ENCODE measurements at places on chromosomes 16 and 17.

- peak; percentile 80 for DNase-seq
These were observed 7.2 kb downstream of the SRCIN1 start for GRCh38 chr17:38598536-38598935.

GRCh38 chr17:77322514-77323412 lies 182.0 kb downstream of the SEC14L1 start:
- no peak for DNase-seq

GRCh38 chr16:24203675-24204074 lies 52.5 kb upstream of the CACNG3 start:
- no peak for DNase-seq

- no peak for DNase-seq
These were observed 51.0 kb upstream of the GAS7 start for GRCh38 chr17:10249271-10250010.

- no peak for DNase-seq
These were observed 169.8 kb downstream of the PITPNC1 start for GRCh38 chr17:67546578-67547527.

DNA sequence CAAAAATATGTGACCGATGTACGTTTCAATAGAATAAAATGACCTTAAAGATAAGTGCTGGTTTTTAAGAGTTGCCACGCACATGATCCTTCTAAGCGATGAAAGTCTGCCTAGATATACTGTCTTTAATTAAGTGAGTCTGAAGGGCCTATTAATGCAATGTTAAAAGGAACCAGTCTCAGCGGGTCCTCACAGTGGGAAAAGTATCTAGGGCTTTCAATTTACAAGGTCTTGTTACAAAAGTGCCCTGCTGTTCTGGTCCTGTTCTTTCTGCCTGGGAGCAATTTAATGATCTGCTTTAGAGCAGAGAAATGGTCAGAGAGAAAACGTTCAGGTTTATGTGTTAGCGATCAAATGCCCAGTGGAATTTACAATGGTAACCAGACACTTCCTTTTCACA lies 864.0 kb downstream of the KCNJ2 start:
- DNase-seq: no peak

DNA sequence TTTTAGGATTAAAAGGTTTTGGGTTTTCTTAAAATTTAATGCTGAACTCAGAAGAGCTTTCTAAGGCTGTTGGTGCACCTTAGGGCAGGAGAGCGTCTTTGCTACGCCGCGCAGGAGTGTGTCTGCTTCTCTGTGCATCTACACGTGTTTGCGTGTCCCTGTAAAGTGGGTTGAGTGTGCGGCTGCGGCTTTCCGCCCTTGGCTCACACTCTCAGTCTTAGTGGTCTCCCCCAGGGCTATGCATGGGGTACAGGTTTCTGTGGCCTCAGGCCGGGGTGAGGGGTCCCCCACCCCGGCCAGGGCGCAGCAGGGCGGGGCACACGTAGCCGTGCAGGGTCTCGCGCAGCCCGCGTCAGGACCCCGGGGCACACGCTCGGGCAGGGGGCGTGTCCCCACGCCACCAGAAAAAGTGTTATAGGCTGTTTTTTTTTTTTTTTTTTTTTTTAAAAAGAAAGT lies 727 bp upstream of the TENT4B start:
- no peak for DNase-seq

GRCh38 chr16:5709889-5710288 lies 612.3 kb upstream of the EEF2KMT start:
- no peak for DNase-seq

- no peak for DNase-seq
These were observed 53.2 kb downstream of the MYH11 start for GRCh38 chr16:15803618-15804017.

DNA sequence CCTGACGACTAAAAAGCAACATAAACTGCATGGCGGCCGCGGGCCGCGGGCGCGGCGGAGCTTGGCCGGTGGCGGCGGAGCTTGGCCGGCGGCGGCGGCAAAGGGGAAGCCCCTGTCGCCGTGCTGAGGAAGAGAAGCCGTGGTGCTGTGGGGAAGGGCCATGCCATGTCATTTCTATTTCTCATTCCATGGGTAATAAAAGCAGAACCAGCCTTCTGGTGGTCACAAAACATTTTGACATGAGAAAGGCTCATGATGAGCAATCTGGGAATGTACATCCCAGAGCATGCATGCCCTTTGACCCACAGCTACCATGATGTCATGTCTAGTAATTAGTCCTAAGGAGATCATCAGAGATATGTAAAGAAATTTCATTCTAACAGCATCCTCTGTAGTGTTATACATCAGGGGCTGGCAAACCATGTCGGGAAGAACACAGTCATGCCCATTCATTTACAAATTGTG lies 23.9 kb upstream of the HEATR6 start:
- DNase-seq: no peak

GRCh38 chr17:31054761-31055160 lies 40.0 kb upstream of the NF1 start:
- no peak for DNase-seq

- DNase-seq: no peak
These were observed 8.4 kb downstream of the RSPRY1 start for GRCh38 chr16:57194512-57194911.

GRCh38 chr17:7322520-7323194 lies 6.5 kb downstream of the NEURL4 start:
- DNase-seq: no peak

GRCh38 chr16:72066747-72067146 lies 3.7 kb downstream of the HPR start:
- DNase-seq: no peak

GRCh38 chr17:71975331-71975801 lies 145.5 kb upstream of the SOX9 start:
- DNase-seq: no peak

GRCh38 chr16:28607116-28607623 lies 2.7 kb downstream of the SULT1A1 start:
- no peak for DNase-seq

- no peak for DNase-seq
These were observed at the start of gene GPR179 for GRCh38 chr17:38343608-38344419. Gene GPR179 (minus strand): TSS chr17:38343956. CDS start chr17:38343789, 167 bp downstream.

DNA sequence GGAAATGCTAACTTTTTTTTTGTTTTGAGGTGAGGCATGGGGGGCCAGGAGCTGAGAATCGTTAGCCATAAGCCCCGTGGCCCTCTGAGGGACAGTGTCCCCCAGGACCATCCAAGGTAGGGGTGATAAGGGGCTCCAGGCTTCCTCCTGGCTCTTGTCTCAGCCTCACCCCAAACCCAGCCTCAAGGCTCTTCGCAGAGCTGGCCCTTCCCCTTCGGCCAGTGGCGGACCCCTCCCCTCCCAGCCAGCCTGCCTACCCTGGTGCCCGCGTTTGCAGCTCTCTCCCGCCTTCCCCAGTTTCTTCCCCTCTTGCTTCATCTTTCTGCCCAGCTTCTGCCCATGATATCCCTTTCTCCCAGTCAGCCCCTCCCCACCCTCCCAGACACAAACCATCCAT lies 22.7 kb upstream of the ATP2A3 start:
- DNase-seq: no peak

GRCh38 chr17:37483311-37484039 lies 6.2 kb upstream of the DUSP14 start:
- DNase-seq: no peak

DNA sequence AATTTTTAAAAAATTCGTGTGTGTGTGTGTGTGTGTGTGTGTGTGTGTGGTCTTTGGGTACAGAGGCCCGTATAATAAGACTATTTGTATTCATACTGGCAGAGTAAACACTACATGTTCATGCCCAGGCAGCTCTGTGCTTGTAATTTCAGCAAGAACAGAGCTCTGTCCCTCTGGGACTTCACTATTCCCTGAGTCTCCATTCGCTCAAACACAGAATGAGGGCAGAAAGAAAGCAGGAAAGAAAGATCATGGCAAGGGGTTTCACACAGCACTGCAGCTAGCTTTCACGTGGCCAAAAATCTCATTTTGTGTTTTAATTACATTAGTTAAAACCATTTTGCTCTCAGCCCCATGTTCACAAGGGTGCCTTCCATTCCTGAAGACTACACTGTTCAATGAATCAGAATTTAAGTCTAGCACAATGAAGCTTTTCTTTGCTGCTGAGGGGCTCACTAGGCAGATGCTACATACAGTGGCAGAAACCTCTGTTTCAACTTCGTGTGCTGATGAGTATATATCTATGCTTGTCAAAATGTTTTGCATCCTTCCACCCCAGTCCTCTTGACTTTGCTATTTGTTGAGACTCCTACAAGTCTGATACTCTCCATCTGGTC lies 198.4 kb upstream of the C17orf78 start:
- peak; percentile 84 for DNase-seq

DNA sequence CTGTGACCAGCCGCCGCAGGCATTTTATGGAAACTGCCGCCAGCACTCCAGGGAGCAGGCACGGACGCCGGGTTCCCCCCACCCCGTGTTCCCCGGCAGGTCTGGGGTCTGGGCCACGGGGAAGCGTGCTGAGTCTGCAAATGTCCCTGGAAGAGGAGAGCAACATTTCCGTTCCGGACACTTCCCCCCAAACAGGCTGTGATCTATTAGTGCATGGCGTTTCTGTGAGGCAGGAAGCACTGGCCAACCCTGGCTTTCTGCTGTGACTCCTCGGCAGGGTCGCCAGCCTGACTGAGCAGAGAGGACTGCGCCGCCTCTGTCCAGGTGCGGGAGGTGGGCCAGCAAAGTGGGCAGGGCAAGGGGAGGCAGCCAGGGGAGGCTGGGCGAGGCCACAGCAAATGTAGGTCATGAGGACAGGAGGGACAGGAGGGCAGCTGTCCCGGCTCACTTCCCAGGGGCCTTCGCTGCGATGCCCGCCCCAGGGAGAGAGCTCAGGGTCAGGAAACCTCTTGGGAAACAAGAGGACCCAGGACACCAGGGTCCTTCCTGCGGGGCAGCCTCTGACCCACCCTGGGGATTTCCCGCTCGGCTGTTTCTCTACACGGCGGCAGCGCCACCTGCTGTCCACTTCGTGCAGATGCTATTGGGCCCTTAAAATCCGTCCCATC lies 9.5 kb downstream of the FOXF1 start:
- no peak for DNase-seq

DNA sequence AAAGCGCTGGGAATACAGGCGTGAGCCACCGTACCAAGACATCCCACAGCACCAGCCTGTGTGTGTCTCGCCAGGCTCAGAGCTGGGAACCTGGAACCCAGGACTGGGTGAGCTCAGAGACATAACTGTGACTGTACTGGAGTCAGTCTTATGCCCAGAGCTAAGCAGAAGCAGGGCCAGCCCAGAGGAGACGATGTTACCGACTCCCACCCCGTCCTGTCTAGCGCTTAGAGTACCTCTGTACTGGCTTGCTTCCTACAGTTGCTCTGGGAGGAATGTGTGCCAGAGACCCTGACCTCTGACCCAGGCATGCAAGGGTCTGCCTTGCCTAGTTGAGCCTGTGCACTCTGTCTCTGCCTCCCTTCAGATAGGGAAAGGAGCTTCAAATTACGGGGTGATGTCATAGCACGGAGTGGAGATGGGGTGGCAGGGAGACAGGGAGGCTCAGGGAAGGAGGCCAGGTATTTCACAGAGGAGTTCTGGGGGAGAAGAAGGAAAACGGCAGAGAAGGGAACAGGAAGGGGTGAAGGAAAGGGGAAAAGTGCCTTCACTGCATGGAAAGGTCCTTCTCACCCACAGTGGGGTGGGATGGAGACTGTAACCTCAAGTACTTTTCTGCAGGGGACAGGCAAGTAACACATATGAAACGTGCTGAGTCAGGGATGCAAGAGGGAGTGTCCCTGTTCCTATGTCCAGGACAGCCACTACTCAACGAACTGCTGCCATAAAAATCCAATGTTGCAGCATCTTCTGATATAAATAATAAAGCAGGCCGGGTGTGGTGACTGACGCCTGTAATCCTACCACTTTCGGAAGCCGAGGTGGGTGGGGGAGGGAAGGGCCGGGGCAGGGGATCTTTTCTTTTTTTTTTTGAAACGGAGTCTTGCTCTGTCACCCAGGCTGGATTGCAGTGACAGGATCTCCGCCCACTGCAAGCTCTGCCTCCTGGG lies 5.8 kb upstream of the ARMC5 start:
- DNase-seq: no peak

DNA sequence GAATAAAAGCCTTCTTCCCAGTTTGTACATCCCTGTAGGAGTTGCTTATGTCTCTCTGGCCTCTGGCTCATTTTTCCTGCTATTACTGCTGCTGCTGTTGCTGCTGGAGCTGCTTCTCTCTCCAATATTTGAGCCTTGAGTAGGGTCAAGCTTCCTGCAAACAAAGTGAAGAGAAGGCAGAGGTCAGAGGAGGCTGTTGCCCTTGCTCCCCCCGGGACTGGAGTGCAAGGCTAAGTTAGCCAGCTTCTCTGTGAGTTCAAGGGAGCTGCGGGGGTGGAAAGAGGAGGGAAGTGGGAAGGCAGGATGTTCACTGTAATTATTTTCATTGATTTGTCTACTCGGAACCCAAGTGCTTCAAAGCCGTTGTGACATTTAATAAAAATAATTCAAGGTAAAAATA lies 77.0 kb upstream of the TMEM132E start:
- DNase-seq: no peak

- DNase-seq: no peak
These were observed 23.8 kb downstream of the MPP3 start for GRCh38 chr17:43809121-43809520.

DNA sequence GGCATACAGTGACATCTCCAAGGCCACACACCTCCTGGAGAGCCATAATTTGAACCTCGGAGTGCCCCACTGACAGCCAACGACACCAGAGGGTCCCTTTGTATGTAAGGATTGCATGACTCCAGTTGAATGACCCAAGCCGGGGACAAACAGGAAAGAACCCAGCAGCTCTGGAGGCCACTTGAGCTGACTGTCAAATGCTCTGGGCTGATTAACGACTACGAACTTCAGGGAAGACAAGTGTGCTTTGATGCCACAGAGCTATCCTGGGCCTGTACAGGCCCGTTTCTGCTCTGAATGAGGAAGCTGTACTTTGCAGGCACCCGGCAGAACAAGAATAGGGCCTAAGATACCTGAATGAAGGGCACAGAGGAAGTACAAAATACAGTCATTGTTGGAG lies 404.6 kb downstream of the SLC39A11 start:
- no peak for DNase-seq

DNA sequence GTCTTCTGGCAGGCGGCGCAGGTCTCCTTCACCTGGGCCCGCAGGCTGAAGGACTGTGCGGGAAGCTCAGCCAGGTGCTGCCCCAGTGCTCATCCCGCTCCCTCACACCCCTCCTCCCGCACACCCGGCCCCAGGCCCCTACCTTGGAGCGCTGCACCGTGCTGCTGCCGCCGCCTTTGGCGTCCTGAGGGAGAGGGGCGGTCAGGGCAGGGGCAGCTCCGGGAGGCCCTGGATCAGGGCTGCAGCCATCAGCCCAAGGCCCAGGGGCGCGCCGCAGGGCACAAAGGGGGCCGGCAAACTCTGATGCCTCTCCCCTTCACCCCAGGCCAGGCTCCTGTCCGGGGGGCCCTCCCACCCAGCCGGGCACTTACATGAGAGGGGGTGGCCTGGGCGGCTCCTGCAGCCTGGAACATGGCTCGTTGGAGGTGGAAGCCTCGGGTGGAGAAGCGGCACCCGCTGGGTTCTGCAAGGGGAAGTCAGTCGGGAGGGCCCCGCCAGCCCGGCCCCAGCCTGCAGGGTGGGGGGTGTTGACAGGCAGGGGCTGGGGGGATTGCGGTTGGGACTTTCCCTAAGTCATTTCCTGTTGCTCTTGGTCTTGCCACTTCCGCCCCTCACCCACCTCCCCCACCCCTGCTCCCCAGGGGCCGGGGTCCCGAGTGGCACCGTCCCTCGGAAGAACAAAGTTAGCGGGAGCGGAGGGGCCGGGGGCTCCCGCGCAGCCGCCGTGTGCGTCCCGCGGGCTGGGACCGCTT lies 863 bp downstream of the LIMD2 start:
- DNase-seq: no peak
